ENCODE measurements at places on chromosomes 16 and 17.

DNA sequence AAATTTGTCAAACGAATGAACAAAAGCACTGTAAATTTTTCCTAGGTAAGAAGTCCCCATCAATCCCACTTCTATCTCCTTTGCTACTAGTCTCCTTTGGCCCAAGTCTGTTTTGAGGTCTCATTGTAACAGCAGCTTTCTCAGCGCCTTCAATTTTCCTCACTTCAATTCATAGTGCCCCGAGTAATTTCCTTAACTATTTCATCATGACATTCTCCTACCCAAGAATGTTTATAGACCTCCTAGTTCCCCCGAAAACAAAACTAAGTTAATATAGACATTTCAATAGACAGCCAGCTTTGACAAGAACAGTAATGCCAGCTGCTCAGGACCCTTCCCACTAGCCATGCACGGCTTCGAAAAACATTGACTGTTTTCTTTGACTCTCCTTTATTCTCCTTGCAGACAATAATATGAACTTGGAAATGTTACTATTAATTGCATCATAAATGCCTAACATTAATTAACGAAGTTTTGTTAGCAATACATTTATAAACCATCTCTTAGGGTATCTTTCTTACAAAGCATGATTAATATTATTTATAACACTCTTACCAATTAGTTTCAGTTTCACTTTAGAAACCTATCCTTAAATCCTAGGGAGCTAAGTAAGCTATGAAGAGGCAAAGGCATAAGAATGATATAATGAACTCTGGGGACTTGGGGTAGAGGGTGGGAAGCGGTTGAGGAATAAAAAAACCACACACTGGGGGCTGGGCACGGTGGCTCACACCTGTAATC, 22.8 kb downstream of the GLG1 start:
- DNase-seq = no peak

DNA sequence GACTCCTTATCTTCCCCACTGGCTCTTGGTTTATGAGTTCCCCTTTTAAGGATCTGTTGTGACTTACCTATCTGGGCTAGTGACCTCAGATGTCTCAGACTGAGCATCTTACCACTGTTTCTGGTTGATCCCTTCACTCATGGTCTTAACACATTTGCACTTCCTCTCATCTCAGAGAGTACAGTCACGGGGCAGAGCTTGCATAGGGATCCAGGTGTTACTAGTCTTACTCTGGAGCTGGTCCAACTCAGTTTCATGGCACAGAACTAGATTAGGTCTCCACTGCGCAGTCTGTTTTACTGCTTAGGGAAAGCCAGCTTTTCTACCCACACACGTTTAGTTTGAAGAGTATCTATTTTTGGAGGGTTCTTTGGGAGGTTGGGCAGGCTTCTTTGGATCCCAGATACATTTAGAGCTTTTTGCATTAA, 10.2 kb downstream of the GABARAPL2 start:
- DNase-seq = no peak

GRCh38 chr16:17404941-17405689, 65.6 kb downstream of the XYLT1 start:
- DNase-seq = no peak

DNA sequence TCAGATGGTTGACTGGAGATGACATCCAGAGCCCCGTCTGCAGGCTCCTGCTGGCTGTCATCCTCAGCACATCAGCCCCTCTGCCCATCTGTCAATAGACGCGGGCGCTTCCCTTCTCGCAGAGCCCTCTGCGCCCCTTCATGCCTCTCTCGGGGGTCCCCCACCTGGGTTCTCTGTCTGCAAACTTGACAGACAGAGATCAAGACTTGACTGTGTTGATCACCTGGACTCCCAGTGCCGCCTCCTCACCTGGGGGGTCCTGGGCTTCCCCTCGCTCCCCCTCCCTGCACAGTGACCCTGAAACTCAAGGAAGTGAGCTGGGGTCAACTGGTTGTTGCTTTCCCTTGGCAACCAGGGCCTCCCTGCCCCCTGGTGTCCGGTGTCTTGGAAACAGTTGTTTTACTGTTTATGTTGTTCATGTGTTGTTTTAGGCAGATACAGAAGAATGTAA, 31.9 kb downstream of the RNF213 start:
- DNase-seq = no peak

DNA sequence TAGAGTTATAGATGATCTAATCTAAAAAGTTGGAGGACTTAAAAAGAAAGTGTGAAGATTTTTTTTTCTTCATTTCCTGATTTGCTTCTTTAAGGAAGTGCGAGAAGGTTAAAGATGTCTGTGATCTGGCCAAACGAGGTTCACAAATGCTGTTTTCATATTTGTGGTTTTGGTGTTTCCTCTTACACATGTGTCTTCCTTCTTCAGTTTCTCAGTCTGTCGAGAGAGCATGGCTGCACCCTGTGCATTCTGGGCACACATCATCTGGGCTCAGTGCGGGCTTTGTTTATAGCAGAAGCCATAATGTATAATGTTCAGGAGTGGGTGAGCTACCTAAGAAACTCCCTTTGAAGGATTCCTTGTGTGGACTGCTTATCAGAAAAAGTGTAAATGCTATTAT, 260.4 kb upstream of the TBX2 start:
- DNase-seq = no peak

DNA sequence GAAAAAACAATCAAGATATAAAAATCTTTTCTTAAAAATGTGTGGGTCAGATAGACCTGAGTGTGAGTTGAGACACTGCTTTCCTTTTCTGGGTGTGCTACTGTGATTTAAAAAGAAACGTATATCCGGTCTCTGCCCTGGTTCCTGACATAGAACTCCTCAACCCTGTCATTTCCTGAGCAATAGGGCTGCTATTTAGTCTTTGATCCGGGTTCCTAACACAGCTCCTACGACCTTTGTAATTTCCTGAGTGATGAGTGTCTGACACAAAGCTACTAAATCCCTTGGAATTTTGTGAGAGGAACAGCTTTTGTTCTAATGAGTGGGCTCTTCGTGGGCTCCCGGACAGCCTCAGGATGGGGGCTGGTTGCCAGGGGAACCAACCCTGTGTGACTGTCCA, 93.9 kb upstream of the FA2H start:
- no peak for DNase-seq

GRCh38 chr16:85253084-85253941, 141.0 kb upstream of the CIBAR2 start:
- peak; percentile 48 for DNase-seq

- DNase-seq = no peak
These were observed 503 bp downstream of the C16orf54 start for GRCh38 chr16:29745121-29745852.

DNA sequence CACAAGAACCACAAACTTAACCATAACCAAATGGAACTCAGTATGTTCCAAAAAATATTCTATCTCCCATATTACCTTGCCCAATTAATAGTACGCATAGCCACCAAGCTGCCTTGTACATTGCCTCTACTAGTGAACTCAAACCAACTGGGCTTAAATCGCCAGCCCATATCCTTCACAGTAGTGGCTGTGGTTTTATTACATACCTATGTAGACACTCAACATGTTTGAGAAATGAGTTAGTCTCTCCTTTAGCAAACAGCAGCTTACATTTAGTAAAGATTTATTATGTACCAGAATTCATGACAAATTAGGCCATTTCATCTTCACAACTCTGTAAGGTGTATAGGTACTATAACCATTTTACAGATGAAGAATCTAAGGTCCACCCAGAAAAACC, 41.4 kb downstream of the GRB2 start:
- DNase-seq = no peak

DNA sequence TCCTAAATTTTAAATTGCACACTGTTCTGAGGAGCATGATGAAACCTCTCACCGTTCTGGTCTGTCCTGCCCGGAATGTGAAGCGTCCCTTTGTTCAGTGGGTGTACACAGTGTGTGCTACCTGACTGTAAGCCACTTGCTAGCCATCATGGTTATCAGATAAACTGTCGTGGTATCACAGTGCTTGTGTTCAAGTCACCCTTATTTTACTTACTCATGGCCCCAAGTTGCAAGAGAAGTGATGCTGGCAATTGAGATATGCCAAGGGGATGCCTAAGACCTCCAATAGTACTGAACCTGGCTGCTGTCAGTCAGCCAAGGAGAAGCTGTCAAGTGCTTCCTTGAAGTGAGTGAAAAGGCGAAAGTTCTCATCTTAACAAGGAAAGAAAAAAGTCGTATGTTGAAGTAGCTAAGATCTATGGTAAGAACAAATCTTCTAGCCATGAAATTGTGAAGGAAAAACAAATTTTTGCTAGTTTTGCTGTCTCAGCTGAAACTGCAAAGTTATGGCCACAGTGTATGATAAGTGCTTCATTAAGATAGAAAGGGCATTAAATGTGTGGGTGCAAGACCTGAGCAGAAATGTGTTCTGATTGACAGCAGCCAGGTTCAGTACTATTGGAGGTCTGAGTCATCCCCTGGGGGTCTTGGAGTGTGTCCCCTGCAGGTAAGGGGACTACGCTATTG, 5.8 kb downstream of the PIK3R6 start:
- no peak for DNase-seq

DNA sequence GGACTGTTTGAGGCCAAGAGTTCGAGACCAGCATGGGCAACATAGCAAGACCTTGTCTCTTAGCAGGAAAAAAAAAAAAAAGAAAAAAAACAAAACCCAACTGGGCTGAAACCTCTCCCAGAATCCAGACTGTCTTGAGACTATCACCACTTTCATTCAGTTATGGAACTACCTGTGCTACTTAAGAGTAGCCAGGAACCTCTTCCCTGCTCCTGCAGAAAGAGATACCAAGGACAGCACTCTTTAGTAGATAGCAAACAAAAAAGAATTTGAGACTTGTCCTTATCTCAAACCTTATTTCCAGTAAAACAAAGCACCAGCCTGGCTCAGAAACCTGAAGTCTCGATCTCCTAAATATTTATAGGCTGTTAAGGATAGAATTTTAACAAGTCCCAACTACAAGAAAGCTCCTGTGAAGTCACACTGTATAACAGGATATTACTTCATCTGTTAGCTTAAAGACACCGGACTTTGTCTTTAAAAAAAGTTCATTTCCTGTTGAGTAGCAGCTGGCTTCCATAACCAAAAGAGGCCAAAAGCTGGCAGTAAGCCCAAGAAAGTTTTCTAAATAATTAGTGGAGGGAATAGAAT, 5.1 kb downstream of the CDR2 start:
- DNase-seq = peak; percentile 30

- peak; percentile 62 for DNase-seq
These were observed at the start of gene ARL4D for GRCh38 chr17:43398724-43399595. TSS of gene ARL4D (plus strand) at chr17:43398993. CDS start at chr17:43399733, 740 bp downstream.

GRCh38 chr16:26365161-26365940, 673.6 kb downstream of the HS3ST4 start:
- no peak for DNase-seq

Measured in hematopoietic multipotent progenitor cell treated with erythropoietin and hydrocortisone succinate and interleukin-3 and kit ligand, for 17 days (in vitro differentiated cells).